ENCODE measurements at places on chromosomes 6 and 20.

DNA sequence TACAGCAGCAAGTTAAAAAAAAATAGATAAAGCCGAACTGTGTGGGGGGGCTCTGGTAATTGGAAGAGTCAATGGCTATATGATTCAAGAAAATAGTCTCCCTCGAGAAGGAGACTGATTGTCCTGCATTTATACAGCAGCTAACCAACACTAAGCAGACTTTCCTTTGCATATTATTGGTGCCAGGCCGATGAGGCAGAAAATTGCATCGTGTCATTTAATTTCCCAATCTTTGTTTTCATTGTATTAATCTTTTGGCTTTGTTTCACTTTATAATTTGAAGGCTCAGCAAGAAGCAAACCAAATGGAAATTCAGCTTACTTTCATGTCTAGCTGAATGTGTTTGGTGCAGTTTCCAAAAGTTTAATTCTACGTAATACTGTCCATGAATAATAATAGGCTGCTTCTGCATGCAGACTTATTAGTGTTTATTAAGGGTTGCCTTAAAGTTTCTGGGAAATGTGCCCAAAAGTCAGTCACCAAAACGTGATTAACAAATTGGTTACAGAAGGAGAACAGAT, 258.5 kb downstream of the HACE1 start:
- DNase-seq = no peak

GRCh38 chr6:36245572-36246061, 24.2 kb upstream of the PNPLA1 start:
- no peak for DNase-seq

DNA sequence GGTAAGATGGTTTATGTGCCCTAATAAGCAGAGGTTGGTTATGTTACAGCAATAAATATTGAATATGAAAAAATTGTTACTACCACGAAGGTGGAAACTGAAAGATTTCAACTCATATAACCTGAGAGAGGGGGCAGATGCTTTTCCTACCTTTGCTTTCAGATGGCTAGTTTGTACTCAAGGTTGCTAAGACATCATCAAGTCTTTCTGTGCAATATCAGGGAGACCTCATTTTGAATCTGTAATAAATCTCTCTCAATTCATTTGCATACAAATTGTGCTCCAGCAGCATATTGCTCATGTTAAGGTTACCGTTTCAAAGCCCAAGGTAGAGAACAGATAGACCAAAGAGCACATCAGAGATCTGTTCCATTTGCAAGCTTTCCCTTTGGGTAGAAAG, 220.4 kb downstream of the KHDC1L start:
- DNase-seq = no peak

DNA sequence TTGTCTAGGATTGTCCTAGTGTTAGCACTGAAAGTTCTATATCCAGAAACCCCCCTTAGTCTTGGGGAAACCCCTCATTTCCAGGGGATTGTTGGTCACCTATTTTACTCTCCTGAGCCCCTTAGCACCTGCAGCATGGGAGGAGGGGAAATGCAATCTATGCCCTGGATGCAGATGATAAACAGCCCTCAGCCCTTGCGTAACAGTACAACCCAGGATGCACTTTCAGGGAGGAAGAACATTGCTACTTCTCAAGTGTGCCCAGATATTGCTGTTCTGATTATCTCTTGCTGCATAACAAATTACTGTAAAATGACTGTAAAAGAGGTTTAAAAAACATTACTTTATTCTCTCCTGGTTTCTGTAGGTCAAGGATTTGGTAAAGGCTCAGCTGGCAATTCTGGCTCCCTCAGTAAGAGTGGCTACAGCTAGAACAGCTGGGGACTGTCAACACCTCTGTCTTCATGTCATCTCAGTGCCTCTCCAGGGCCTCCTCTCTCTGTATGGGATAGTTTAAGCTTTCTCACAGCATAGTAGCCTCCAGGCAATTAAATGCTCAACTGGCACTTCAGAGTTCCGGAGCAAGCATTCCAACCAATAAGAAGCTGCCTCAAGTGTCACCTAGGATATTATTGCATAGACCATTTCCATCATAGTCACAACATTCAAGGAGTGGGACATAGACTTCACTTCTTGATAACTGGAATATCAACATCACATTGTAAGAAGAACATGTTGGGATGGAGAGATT, 117.8 kb upstream of the FOXO3 start:
- DNase-seq = no peak

GRCh38 chr20:10170261-10170660, 48.4 kb upstream of the SNAP25 start:
- DNase-seq = no peak

- no peak for DNase-seq
Measured at GRCh38 chr20:38179846-38180245, 14.8 kb upstream of the TGM2 start.

- no peak for DNase-seq
Measured at GRCh38 chr6:107877968-107878367, 53.9 kb upstream of the SCML4 start.

DNA sequence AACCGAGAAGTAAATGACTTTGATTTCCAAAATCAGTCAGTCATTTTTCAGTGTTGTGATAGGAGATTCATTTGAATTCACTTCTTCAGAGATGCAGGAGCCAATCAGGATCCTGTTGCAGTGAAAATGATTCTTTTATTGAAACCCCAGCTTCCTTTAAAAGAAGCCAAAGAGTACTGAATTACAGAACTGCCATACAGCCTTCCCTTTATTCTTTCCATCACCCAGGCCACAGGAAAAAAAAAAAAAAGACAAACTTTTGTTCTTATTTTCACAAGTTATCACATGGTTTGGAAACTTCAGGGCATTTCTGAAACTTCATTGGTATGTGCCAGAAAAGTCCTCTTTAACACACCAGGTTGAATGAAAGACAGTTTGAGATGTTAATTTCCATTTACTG, 1.8 kb upstream of the CARMIL1 start:
- no peak for DNase-seq

GRCh38 chr6:100269189-100269588, 195.5 kb downstream of the SIM1 start:
- DNase-seq = no peak

DNA sequence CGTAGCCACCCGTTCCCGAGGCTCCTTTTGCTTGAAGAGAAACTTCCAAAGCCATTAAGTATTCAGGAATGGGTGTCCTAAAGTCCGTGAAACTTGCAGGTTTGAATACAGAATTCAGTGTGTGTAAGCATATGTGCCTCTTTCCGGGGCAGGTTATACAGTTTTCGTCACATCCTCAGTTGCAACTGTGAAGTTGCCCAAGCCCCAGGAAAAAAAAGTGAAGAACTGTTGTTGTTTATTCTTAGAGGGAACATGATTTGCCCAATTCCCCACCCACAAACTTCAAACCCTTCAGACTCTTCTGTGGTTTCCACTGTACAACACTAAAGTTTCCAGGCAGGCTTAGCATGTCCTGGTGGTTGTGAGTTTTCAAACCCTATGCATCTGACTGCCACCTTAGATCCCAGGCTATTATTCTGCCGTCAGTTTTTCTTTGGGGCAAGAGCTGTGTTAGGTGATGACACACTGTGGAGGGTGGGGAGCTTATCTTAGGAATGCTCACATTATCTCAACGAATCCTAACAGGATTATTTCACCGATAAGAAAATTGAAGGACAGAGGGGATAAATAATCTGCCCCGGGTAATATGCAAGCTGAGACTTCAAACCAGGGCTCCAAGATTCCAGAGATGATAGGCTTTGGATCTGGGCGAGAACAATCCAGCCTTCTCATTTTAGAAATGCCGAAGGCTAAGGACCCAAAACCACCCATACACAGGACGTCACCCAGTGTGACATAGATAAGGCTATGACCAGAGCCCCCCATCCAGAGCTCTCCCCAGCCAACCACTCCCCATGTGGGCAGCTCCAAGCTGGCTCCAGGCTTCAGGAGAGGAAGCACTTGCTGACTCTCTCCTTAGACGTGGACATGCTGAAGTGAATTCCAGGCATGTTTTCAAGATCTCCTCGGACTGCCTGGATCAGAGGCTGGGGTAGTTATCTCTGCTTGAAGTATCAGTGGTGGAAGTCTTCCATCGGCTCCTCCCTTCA, 81.7 kb upstream of the AFDN start:
- no peak for DNase-seq

- DNase-seq = no peak
Measured at GRCh38 chr20:37878835-37879599, 23.9 kb upstream of the VSTM2L start.

Measured in stimulated activated CD8-positive, alpha-beta memory T cell treated with anti-CD3 and anti-CD28 coated beads, Interleukin-2, amount 100 ng/mL, for 48 hours (primary cell).